ENCODE measurements at places on chromosomes 1 and 21.

- DNase-seq, result no peak
Observed at GRCh38 chr1:69288416-69288815, 279.3 kb upstream of the LRRC7 start.

- DNase-seq, result no peak
Observed at GRCh38 chr1:232684371-232685105, 54.6 kb upstream of the SIPA1L2 start.

- DNase-seq, result no peak
Observed at GRCh38 chr1:56472860-56473259, 106.5 kb downstream of the PLPP3 start.

GRCh38 chr1:2575801-2576663 lies 10.5 kb upstream of the PRXL2B start:
- DNase-seq, result no peak

DNA sequence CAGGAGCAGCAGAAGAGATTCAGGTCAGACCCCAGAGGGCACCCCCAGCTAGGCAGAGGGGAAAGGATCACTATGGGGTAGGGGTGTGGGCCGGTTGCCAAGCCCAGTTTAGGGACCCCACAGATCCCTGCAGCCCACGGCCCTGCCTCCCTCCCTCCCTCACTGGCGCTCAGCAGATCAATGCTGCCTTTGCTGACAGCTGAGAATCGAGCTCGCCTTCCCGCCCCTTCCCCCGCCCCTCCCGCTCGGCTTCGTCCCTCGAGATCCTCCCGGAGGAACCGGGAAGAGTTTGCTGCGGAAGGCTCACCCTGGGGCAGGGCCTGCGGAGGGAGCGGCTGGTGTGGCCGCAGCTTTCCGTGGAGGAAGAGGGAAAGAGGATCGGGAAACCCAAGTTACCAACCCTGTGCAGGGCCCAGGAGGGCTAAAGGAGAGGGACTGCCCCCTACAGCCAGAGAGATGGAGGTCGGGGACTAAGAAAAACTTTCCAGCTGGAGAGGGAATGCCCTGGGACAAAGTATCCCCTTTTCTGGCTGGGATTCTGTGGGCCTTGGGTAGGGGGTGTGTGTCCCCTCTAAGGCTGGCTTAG lies 1.1 kb upstream of the KCNQ4 start:
- no peak for DNase-seq

DNA sequence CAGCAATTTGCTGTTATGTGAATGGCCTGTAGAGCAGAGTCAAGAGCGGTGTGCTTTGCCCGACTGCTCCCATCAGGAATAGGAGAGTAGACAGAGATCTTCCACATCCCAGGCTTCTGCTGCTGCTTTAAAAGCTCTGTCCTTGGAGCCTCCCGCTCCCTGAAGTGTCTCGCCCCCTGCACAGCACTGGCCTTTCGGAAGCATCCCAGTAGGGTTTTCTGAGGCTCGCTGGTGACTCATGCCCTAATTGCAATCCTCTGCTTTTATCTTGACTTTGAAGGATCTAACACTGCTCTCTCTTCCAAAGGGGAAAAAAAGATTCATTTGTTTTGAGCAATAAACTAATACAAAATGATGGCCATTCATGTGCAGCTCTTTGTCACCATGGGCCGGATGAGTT lies 13.3 kb upstream of the CD101 start:
- no peak for DNase-seq

DNA sequence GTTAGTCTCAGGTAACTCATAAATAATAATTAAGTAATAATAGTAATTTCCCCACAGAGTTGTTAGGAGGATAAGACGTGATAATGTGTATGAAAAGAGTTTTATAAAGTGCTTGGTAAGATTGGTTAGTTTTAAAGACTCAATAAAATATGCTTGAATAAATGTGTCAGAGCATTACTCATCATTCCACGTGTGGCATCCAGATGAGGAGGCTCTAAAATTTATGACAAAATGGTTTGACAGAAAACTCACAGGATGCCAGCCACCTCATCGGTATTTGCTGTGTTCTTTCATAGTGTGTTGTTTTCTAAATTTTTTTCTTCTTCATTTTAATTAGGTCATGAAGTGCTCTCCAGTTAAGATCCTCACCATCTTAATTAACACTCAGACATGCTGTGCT lies 19.1 kb upstream of the SPAG17 start:
- DNase-seq, result no peak

DNA sequence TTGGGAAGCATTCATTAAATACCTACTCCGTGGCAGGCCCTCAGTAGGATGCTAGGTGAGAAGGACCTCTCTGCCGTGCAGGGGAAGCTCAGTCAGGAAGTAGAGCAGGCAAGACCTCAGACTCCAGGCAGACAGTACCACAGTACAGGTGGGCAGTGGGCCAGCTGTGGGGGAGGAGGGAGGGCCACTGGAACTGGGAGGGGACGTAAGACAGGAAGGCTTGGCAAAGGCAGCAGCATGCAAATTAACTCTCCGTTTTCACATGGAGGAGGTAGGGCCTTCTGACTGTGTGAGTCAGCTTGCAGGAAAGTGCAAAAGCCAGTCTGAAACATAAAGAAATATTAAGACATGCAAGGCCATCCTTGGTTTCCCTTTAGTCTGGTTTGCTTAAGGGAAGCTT lies 157.7 kb downstream of the TRIM33 start:
- no peak for DNase-seq

DNA sequence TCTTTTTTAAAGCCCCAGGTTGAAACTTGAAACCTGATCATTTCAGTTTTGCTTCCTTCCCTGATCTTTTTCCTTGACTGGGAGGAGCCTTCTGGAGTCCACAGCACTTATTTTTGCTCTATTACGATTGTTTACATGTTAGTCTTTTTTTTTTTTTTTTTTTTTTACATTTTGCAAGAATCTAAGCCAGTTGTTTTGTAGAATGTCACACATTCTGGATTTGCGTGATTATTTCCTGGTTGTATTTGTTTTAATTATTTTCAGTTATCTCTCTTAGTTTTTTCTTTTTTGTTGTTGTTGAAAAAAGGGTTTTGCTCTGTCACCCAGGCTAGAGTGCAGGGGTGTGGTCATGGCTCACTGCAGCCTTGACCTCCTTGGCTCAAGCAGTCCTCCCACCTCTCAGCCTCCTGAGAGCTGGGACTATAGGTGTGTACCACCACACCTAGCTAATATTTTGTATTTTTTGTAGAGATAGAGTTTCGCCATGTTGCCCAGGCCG lies 32.8 kb downstream of the OSBPL9 start:
- DNase-seq, result no peak

DNA sequence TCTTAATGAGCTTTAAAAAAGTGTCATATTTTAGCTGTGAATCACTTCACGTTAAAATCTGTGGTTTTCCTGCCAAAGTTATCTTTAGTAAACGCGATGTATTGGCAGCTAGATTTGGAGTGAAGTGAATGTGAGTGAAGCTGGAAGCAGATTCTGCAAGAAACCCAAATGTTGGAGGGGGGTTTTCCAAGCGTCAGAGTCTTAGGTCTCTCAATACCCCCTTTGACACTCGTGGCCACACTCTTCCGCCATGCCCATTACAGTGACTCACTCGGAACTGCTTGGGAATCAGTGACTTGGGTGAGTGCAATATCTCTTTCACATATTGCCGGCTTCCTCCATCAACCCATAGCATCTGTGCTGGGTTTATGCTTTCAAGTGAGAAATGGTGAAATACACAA lies 17.5 kb downstream of the B3GALT5 start:
- no peak for DNase-seq

DNA sequence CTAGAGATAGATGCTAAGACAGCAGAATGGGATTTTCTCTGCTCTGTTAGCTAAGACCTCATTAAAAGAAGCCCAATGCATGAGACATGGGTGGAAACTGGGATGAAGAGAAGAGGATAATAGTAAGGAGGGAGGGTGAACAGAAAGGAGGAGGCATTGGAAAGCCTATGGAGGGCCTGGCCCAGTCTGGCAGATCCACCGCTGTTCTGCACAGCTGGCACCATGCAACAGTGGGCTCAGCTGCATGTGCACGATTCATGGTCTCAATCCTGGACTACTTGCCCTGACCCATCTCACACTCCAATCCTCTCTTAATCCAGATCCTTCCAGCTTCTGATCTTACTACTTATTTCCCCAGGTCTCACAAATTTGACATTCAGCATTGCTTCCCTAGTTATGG lies 2.2 kb downstream of the PHC2 start:
- DNase-seq, result no peak

DNA sequence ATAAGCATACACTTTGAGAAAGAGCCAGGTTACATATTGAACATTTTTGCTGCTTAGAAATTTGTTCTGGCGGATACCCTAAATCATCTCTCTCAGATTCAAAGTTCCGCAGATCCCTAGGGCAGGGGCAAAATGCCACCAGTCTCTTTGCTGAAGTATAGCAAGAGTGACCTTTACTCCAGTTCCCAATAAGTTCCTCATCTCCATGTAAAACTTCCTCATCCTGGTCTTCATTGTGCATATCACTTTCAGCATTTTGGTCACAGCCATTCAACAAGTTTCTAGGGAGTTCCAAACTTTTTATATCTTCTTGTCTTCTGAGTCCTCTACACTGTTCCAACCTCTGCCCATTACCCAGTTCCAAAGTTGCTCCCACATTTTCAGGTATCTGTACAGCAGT lies 23.3 kb upstream of the LYPD8 start:
- no peak for DNase-seq

GRCh38 chr1:3651930-3652547 lies at the start of gene TP73:
TP73 (plus strand) TSS chr1:3652516; CDS start chr1:3682366, 29,850 bp downstream.
- DNase-seq, result no peak

DNA sequence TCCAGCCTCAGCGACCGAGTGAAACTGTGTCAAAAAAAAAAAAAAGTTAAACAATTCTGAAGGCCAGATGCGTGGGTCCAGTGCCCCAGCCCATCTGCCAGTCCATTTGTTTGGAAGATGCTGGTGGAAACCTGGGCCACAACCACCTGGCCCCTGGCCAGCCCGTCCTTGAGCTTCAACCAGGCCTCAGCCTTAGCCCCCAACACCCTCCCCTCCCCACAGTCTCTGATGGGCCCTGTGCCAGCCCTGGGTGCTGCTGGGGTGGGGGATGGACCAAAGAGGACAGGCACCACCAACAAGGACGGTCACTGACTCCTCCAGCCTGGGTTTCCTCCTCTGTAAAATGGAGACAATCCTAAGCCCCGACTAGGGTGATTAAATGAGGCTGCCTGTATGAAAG lies 19.6 kb upstream of the PLEKHG5 start:
- no peak for DNase-seq

GRCh38 chr1:170247751-170248521 lies 102.2 kb downstream of the NTMT2 start:
- DNase-seq, result no peak

DNA sequence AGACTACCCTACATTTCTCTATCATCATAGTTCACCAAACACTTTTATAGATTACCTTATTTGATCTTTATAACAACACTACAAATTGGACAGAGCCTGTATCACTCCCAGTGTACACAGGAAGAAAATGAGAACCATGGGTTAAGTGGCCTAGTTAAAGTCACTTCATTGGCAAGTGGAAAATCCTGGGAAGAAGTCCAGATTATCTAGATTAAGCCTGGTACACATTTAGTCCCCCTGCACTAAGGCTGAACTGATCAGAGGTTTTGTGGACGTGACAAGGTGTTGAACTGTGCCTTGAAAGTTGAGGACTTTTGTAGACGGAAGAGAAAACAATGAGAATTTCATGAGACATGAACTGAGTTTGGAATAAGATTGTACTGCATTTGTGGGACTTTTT lies 7.5 kb upstream of the USH2A start:
- DNase-seq, result no peak

- DNase-seq, result no peak
Observed at GRCh38 chr1:83064589-83065242, 934.2 kb downstream of the TTLL7 start.

DNA sequence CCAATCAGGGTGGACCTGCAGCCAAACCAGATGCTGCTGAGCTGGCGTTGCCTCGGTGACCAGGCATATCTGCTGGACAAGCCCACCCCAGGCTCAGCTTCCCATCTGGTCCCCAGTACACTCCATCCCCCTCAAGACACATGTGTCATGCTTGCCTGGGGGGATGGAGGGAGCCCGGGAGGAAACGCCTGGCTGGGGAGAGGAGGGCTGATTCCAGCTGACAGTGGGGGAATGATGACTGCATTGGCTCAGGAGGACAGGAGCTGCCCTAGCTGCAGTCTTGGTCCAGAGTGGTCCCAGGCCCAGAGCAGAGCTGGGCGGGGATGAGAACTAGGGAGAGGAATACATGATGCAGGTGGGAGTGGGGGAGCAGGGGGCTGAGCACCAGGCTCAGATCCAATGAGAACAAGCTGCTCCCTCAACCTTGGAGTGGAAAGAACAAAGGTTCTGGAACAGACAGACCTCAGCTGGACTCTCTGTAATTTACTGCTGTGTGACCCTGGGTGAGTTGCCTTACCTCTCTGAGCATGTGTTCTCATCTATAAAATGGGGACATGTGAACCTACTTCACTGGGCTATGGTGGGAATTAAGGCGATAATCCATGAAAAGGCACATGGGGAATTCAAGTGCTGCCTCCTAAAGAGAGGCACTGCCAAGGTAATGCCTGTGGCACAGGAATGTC lies 23.1 kb upstream of the ECE1 start:
- DNase-seq, result no peak

DNA sequence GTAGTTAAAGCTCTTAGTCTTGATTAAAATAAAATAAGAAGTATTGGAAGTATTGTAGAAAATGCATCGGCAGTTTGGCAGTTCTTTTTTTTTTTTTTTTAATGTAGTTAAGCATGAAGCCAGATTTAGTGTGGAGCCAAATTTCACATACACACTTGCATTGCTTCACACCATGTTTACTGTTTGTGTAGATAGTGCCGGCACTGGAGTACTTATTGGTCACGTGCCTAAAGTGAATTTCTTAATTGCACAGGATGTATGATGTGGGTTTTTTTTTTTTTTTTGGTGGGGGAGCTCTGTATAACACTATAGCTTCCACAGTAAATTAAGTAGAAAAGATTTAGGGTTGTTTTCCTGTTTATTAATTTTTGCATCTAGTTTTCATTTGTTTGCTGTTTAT lies 21.2 kb upstream of the TMEM61 start:
- DNase-seq, result no peak

Data from stimulated activated CD4-positive, alpha-beta T cell treated with anti-CD3 and anti-CD28 coated beads, TNF-alpha, amount 100 ng/mL, for 1 hour (primary cell).